ENCODE measurements at places on chromosomes 3 and 15. TPM values are rescaled to one million over a fixed set of nuclear protein-coding genes. Genes with fewer than 3 reads are reported as not detected.

DNA sequence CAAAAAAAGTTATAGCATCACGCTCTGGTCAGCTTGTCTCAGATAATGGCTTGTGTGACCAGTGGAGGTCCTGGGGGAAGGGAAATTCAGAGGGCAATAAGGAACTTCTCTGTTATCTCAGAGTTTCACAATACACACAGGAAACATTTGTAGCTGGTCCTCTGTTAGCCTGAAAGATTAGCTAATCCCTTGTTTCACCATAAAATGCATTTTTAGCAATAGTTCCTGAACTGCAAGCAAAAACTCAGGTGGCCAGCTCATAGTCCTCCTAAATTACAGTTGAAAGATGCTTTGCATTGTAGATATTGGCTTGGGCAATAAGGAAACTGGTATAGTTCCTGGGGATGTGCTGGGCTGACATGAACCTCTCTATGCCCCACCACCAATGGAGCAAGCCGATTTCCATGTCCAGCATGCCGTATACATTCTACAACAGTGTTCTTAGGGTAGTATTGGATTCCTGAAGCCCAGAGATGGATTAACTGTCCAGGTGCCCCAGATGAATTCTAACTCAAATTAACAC lies 141.5 kb upstream of the TBL1XR1 start:
- DNase-seq: no peak

- no peak for DNase-seq
These were observed 977.1 kb downstream of the DIPK2A start for GRCh38 chr3:144948711-144949110.

DNA sequence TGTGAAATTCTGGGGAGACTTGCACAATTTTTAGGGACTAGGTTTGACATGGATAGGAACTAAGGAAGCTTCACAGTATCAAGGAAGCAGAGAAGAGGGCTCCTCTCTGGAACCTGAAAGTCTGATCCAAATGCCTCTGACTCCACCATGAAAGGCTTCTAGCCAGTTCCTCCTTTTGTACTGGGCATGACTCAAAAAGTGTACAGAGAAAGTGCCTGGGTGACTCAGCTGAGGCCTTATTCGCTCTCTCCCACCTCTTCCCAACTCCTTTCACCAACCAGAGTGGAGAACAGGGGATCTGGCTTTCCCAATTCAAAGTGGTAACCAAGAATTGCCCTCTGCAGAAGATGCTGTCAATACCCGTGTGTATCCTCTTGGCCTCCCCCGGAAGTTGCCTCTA lies 342.9 kb upstream of the PROK2 start:
- no peak for DNase-seq

DNA sequence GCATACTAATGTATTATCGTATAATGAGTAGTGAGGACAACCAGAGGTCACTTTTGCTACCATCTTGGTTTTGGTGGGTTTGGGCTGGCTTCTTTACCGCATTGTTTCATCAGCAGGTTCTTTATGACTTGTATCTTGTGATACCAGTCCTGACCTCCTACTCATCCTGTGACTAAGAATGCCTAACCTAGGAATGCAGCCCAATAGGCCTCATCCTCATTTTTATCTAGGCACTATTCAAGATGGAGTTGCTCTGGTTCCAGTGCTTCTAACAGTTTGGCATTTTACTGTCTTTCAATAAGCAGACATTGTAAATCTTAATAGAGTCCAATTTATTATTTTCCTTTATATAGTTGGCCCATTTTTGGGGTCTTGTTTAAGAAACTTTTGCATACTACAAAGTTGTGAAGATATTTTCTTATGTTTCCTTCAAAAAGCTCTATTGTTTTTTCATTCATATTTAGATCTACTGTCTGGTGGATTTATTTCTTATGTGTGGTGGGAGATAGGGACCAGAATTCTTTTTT lies 60.8 kb upstream of the RNU6-1 start:
- DNase-seq: no peak

- DNase-seq: no peak
These were observed 60.2 kb upstream of the ABHD2 start for GRCh38 chr15:89028036-89028435.

GRCh38 chr15:98382139-98382538 lies 266.2 kb upstream of the IGF1R start:
- no peak for DNase-seq

GRCh38 chr3:130093741-130094391 lies 12.2 kb downstream of the ALG1L2 start:
- no peak for DNase-seq

GPR62 gene
- total RNA-seq: 0.16 TPM

UPK1B gene
- total RNA-seq: not detected

ATG3 gene
- total RNA-seq: 41.0 TPM

A4GNT gene
- not detected for total RNA-seq

All from cardiac septum (tissue), 1 donor.